KBM-7 (cell line): ENCODE measurements at places on chromosomes 12 and 14.

- DNase-seq = no peak
Measured at GRCh38 chr14:100610511-100611217, 23.4 kb upstream of the BEGAIN start.

GRCh38 chr14:74425525-74426201 lies 347 bp downstream of the SYNDIG1L start:
- DNase-seq = peak; percentile 19

- DNase-seq = no peak
Measured at GRCh38 chr12:19462406-19462805, 23.1 kb downstream of the AEBP2 start.

- DNase-seq = no peak
Measured at GRCh38 chr12:1284611-1285010, 293.6 kb downstream of the ERC1 start.

- DNase-seq = no peak
Measured at GRCh38 chr12:96354326-96354725, 45.9 kb downstream of the CDK17 start.

DNA sequence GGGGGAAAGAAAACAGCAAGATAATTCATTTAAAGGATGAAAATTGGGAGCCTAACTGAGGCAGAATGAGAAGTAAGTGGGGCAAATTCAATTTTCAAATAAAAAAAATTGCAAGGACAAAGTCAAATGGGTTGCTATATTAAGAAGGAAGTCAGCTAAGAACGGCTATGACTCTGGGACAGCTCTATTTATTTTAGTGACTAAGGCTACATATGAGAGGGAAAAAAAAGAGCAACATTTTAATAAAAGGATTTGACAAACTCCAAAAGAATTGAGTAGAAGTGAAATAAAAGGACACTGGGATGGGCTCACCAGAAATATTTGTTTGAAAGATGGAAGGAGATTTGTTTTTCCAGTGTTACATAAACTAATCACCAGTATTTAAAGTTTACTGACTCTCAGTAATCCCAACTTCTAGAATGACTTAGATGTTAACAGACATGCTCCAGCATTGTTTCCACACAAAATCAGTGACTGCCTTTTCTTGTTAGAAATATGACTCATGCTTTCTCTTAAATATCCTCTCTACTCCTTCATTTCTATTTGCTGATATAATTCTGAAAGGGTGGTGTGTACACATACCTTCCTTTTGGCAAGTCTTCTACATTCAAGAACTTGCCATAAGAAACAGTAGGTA lies 198.5 kb downstream of the SLC25A21 start:
- no peak for DNase-seq

DNA sequence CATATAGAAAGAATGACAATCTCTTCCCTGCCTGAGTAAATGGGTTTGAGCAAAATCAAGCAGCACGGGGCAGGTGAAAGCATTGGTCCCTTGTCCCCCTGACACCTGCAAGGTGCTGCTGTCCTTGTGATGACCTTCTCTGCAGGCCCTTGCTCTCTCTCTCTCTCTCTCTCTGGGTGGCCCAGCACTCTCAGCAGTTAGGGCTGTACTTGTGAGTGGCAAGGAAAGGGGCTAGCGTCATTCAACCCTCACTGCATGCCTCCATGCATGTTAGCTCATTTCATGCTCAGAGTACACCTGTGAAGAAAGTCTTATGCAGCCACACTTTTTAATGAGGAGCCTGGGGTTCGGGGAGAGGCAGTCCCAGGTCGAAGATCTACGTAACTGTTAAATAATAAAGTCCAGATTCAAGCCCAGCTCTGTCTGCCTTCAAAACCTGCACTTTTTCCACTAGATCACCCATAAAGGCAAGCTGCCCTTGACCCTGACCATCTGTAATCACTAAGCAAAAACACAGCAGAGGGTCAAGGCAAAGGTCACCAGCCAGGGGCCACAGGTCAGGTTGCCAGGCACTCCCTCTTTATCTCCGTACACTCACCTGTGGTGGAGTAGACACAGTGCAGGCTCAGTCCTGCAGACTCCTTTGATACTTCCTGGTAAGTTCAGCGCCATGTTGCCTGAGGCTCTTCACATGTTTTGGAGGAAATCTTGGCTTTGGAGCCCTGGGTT lies 44.9 kb upstream of the CLMN start:
- DNase-seq = no peak

DNA sequence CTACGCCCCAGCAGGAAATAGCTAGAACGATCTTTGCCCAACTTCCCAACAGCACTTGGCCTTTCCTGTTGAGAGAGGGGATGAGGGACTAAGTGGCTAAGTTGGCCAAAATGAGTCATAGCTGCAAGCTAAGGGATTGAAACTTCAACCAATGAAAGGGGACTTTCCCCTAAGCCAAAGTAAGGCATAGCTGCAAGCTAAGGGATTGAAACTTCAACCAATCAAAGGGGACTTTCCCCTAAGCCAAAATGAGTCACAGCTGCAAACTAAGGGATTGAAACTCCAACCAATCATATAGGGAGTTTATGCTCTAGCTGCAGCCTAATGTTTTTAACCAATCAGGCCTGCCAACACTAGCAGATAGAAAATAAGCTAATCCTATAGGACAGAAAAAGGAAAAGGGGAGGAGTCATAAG lies 100.5 kb upstream of the SSTR1 start:
- no peak for DNase-seq

DNA sequence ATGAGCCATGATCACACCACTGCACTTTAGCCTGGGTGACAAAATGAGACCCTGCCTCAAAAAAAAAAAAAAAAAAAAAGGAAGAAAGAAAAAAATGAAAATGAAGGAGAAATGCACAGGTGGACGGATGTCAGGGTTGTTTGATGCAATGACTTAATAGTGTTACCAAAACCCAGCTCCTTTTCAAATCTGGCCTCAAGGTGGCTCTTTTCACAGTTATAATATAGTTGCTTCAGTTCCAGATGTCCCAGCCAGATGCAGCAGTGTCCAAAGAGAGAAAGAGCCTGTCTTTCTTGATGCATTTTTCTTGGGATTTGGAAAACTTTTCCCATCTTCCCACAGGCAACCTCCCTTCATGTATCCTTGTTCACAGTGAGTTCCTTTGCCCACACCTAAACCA lies 36.5 kb downstream of the KCNMB4 start:
- no peak for DNase-seq

DNA sequence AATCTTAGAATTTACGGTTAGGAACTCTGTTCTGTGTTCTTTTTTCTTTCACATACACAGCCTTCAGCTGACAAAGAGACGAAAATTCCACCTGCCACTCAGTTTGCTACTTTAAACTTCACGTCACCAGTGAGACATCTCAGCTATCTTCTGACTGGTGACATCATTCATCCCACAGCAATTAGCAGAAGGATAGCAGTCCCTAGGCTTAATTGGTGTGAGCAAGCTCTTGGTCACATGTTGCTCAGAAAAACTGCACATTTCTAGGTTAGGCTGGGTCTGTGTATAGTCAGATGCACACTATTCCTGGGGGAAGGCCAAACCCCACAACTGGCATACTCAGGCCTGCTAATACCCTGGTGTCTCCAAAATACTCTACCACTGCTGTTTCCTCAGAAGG lies 23.9 kb downstream of the SLC7A7 start:
- no peak for DNase-seq

DNA sequence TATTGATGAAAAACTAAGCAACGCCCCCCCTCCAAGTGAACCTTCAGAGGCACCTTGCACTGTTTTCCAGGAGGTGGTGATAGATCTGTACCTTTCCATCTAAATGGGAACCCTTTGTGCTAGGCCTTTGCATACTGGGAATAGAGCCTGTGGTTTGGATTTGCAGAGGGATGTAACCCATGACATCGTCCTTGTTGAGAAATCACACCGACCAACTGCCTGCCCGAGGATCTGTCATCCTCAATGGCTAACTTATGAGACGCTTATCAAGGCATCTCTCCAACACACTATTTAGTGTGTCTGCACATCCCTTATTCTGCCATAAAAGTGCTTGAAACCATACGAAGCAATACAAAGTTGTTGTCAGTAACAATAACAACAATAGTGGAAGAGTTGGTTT lies 22.9 kb downstream of the NTN4 start:
- no peak for DNase-seq

DNA sequence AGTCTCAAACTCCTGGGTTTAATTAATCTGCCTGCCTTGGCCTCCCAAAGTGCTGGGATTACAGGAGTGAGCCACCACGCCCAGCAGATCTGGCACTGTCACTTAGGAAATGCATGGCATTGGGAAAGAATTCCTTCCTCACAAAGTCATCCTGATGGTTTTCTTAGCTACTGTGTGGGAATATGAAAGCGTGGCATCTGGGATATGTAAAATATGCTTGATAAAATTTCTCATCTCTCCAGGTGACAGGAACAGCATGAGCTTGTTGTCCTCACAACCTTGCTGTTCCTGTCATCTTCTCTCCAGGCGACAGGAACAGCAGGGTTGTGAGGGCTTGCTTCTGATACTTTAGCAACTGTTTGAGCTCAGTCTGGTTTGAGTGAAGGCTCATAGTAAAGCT lies 16.1 kb upstream of the AICDA start:
- no peak for DNase-seq

- no peak for DNase-seq
Measured at GRCh38 chr14:19851365-19851764, 23.6 kb upstream of the OR4K2 start.

DNA sequence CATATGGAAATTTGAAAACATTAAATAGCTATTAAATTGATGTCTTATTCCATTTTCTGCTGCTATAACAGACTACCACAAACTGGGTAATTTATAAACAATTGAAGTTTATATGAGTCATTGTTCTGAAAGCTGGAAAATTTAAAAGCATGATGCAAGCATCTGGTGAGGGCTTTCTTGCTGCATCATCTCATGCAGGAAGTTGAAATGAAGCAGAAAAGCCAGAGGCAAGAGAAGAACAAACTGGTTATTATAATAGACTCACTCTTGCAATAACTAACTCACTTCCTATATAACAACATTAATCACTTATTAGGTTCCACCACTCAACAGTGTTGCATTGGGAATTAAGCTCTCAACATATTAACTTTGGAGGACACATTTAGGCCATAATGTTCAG lies 1277.4 kb downstream of the LRFN5 start:
- peak; percentile 7 for DNase-seq

GRCh38 chr12:57518920-57519795 lies 1.2 kb downstream of the DDIT3 start:
- DNase-seq = no peak

DNA sequence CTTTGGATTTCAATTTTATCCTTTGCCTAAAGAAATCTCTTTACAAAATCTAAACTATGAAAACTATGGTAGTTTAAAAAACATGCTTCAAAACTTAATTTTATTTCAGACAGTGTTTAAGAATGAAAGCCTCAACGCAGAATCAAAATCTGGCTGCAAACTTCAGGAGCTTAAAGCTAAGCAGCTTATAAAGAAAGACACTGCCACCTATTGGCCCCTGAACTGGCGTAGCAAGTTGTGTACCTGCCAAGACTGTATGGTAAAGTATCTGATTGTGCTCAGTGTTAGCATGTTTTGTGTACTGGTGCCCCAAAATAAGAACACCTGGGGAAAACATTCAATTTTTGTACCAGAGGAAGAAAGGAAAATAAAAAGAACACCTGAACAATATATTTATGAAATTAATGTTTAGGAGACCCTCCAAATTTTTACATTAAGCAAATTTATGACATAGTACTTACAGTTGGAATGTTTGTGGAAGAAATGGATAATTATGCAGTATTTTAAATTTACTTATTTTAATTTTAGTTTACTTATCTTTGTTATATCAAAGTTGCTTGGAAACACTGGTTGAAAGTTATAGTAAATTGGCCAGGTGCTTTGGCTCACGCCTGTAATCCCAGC lies 12.2 kb downstream of the UBR7 start:
- DNase-seq = peak; percentile 49

- DNase-seq = peak; percentile 73
Measured at GRCh38 chr12:7374423-7375144, 69.4 kb downstream of the CD163L1 start.

GRCh38 chr14:90828642-90829487 lies 12.6 kb upstream of the TTC7B start:
- peak; percentile 36 for DNase-seq

- peak; percentile 23 for DNase-seq
Measured at GRCh38 chr12:51591016-51591901, at the start of gene SCN8A. SCN8A (plus strand) TSS chr12:51591233; CDS start chr12:51662818, 71,585 bp downstream.

DNA sequence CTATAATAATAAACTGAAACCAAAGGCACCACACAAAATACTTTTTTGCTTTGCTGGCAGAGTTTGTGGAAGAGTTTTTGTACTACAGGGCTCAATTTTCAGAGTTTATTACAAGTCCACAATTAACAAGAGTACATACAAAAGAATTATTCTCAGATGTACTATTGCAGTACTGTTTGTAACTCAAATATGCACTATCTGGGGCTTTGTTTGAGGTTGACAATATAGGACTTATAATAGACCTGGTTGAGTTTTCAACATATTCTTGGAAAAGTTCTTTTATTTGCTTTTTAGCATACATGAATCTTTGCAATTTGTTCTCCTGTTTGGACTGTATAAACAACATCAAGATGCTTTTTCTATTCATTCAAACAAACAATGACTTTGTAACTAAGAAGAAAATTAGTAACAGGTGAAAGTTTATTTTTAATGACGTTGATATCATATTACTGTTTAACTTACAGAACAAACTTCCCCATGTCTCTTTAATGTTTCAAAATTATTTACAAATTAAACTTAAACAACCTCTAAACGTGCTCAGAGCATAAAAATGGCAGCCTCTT lies 407.4 kb upstream of the PRICKLE1 start:
- no peak for DNase-seq

GRCh38 chr14:76698631-76699030 lies 62.6 kb upstream of the VASH1 start:
- DNase-seq = peak; percentile 41

- DNase-seq = peak; percentile 16
Measured at GRCh38 chr12:108214486-108214885, 85.4 kb downstream of the WSCD2 start.

GRCh38 chr14:63988579-63988978 lies 135.8 kb downstream of the SYNE2 start:
- no peak for DNase-seq

DNA sequence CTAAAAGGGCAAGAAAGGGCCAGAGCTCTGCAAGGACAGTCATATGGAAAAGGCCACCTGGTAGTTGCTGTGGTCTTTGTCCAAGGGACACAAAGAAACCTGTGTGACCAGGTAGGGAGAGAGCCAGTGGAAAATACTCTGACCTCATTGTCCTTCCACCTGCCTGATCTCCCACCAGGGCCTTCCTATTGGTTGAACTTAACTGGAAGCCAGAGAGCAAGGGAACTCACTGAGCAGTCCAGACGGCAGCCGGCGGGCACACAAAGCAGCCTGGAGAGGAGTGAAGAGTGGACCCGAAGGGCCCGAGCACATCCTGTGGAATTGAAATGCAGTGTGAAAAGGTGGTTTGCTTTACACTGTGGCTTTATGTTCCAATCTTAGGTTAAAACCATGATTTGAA lies 120.7 kb downstream of the SLC25A21 start:
- no peak for DNase-seq

- DNase-seq = no peak
Measured at GRCh38 chr14:91346838-91347173, 70.8 kb downstream of the CCDC88C start.
